Stomach (tissue), 19 donors: ENCODE measurements at places on chromosomes 6 and 20. TPM values are rescaled to one million over a fixed set of nuclear protein-coding genes. Genes with fewer than 3 reads are reported as not detected.

ARG1 gene
- total RNA-seq: not detected

- peak overlapping the region; percentile 91 for H3K27ac ChIP-seq
- H3K36me3 ChIP-seq: no peaks in the 10 kb centered on the region
- peaks cover 49% of the 10 kb centered on the region for H3K4me1 ChIP-seq
- no peaks in the 10 kb centered on the region for H3K27me3 ChIP-seq
- no peak for DNase-seq
- peak overlapping the region; percentile 86 for H3K4me3 ChIP-seq
Measured at GRCh38 chr6:41942067-41942851, 651 bp upstream of the CCND3 start.

GRCh38 chr6:157481189-157481864 is 100.3 kb downstream of the ZDHHC14 start:
- H3K4me3 ChIP-seq: no peak overlapping the region
- no peak for DNase-seq
- no peaks in the 10 kb centered on the region for H3K36me3 ChIP-seq
- peaks cover 4% of the 10 kb centered on the region for H3K4me1 ChIP-seq
- no peaks in the 10 kb centered on the region for H3K27me3 ChIP-seq
- no peak overlapping the region for H3K27ac ChIP-seq

DNA sequence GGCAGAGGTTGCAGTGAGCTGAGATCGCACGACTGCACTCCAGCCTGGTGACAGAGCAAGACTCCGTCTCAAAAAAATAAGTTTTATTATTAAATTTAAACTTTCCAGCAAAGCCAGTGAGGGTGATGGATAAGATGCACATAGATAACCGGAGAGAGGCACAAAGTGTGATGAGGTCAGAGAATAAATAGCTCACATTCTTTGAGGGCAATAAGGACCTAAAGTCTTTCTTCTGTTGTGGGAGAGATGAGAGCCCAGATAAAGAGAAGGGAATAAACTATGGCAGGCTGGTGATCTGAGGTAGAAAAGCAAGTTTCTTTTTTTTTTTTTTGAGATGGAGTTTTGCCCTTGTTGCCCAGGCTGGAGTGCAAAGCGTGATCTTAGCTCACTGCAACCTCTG is 20.6 kb upstream of the EZR start:
- peaks cover 6% of the 10 kb centered on the region for H3K4me1 ChIP-seq
- no peak overlapping the region for H3K4me3 ChIP-seq

PRRT1 gene
- not detected for total RNA-seq

DDO gene
- total RNA-seq: not detected

DNA sequence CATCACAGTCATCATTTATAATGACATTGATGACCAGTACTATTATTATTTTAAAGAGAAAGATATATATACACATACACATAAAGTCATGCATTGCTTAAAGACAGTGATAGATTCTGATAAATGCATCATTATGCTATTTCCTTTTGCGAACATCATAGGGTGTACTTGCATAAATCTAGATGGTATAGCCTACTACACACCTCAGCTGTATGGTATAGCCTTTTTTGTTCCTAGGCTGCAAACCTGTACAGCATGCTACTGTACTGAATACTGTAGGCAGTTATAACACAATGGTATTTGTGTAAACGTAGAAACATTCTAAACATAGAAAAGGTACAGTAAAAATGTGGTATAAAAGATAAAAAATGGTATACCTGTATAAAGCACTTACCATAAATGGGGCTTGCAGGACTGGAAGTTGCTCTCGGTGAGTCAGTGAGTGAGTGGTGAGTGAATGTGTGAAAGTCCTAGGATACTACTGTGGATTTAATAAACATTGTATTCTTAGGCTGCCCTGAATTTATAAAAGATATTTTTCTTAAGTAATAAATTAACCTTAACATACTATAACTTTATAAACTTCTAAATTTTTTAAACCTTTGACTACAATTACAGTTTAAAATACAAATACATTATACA is 23.9 kb downstream of the QKI start:
- H3K36me3 ChIP-seq: no peaks in the 10 kb centered on the region
- no peak for DNase-seq
- H3K27ac ChIP-seq: no peak overlapping the region

DNA sequence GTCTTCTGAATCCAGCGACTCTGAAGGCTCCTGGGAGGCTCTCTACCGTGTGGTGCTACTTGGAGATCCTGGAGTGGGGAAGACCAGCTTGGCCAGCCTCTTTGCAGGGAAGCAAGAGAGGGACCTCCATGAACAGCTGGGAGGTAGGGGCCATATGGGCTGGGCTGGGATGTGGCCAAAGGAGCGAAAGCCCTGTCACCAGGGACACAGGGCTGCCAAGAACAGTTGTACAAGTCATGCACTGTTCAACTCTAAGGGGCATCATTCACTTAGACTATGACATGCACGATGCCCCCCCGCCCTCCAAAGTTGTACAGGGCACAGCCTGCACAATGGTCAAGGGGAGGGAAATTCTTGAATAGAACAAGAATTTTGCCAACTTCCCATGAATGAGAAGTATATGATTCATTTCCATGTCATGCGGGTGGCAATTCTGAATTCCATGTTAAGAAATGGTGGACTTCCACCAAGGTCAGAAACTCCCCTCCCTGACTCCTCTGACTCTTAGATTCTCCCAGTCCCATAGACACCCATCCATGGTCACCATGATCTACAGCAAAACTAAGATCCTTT is 1.6 kb downstream of the REM1 start:
- H3K27ac ChIP-seq: peak overlapping the region; percentile 73
- H3K36me3 ChIP-seq: no peaks in the 10 kb centered on the region
- no peak overlapping the region for H3K4me3 ChIP-seq
- DNase-seq: peak; percentile 10

OR5V1 gene
- total RNA-seq: not detected

GRCh38 chr6:28803337-28803709 is 120.5 kb downstream of the TRIM27 start:
- no peak for DNase-seq
- no peaks in the 10 kb centered on the region for H3K4me1 ChIP-seq
- H3K27me3 ChIP-seq: peaks cover 96% of the 10 kb centered on the region
- no peak overlapping the region for H3K27ac ChIP-seq
- no peak overlapping the region for H3K4me3 ChIP-seq

- H3K4me3 ChIP-seq: peak within 1 kb of the TSS; percentile 3
- H3K4me1 ChIP-seq: peaks cover 18% of the 10 kb centered on the region
- peaks cover 87% of the 10 kb centered on the region for H3K27me3 ChIP-seq
Measured at GRCh38 chr20:62708591-62709536, at the start of gene NTSR1. Gene NTSR1 (plus strand): TSS chr20:62708836. CDS start chr20:62709208, 372 bp downstream.
